ENCODE measurements at places on chromosomes 11 and 22.

- DNase-seq = no peak
These were observed 2.0 kb downstream of the KDM2A start for GRCh38 chr11:67120881-67121710.

GRCh38 chr22:50724616-50725015 lies 13.4 kb upstream of the ACR start:
- no peak for DNase-seq

GRCh38 chr11:102712137-102712536 lies 6.6 kb upstream of the MMP27 start:
- DNase-seq = no peak

DNA sequence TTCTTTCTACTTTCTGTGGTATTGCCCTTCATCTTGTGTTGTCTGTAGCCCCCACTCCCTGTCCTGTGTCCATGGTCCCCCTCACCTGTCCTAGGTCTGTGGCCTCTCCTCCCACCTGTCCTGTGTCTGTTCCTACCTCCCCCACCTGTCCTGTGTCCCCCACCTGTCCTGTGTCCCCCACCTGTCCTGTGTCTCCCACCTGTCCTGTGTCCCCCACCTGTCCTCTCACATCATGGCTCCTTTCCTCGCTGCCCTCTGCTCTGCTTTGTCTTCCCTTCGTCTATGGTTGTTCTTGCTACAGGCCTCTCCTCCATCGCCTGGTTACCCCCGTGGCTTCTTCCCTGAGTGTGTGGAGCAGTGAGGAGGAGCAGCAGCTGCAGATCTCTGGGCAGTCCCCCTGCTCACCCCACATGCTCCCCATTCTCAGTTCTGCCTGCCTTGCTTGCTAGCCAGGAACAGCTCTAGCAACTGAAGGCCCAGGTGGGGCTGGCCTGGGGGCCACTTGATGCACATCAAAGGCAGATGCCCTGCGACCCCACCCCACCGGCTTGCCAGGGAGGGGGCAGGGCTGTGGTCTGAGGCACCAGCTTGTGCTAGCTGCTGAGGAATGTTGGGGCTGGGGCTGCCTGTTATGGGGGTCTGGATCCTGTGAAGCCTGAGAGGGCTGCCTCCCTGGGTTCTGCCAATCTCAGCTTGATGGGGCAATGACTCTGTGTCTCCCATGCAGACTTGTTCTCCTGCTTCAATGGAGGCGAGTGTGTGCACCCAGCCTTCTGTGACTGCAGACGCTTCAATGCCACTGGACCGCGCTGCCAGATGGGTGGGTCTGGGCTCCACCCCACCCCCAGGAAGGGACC lies 5.6 kb downstream of the OTOG start:
- DNase-seq = no peak

- no peak for DNase-seq
These were observed 32.0 kb downstream of the LRRC10B start for GRCh38 chr11:61540528-61540927.

DNA sequence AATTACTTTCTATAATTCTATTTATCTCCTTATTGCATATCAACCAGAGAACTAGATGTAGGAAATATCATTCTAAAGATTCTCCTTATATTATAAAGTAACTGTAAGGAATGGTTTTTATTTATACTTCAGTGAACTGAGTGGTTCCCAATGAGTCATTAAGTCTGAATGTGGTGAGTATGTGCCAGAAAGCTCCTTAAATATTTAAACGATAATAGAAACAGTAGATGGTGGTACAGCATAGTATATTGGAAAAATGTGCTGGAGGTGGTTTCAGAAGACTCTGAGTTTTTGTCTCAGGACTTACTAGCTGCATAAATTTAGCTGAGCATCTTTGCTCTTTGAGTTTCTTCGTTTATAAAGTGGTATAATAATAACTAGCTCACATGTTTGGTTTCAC lies 653.5 kb downstream of the FAM181B start:
- DNase-seq = no peak

GRCh38 chr11:126871792-126872191 lies 128.8 kb downstream of the KIRREL3 start:
- DNase-seq = no peak

DNA sequence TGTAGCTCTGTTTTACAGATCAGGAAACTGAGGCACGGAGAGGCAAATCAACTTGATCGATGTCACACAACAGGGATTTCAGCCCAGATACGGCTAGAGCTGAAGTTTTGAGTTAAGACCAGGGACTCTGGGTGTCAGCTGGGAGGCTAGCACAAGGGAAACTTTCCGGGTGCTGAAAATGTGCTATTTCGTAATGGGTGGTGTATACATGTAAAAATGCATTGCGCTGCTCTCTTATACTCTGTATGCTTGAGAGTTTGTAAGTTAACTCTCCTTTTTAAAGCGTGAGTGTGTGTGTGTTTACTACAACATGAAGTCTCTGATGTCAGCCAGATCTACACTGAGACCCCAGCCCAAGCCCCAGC lies 227.6 kb downstream of the MN1 start:
- DNase-seq = no peak

DNA sequence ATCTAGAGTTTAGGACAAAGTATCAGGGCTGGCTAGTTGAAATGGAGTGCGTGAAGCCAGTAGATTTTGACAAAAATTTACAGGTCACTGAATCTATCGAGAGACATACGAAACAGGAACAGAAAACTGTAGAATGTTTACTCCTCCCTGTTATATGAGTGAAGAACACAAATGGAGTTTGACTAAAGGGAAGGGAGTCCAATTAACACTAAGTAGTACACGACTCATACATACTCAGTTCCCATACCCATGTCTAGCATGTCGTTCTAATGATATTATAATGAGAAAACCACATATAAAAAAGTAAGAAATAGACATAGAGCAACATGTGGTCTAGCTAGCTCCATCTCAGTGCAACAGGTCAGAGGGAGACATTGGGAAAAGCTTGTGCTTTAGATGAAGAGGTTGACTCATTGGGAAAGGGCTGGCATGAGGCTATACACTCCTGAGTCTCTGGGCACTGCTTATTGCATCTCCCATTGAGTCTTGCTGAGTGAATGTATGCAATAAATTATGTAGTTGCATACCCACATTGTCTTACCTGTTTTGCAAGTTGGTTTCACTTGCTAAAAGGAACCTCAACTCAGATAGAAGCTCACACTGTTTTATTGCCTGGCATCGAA lies 43.5 kb downstream of the CD44 start:
- DNase-seq = no peak

GRCh38 chr11:5580577-5580976 lies at the start of gene OR52B6:
TSS of gene OR52B6 (plus strand) at chr11:5580877. CDS start at chr11:5580877, 0 bp downstream.
- DNase-seq = no peak

- DNase-seq = no peak
These were observed 372.7 kb upstream of the ANO5 start for GRCh38 chr11:21820176-21820575.

All from left ventricle myocardium inferior (tissue), 1 donor.